COR-L47 (cell line): ENCODE measurements at places on chromosomes 16 and 17.

DNA sequence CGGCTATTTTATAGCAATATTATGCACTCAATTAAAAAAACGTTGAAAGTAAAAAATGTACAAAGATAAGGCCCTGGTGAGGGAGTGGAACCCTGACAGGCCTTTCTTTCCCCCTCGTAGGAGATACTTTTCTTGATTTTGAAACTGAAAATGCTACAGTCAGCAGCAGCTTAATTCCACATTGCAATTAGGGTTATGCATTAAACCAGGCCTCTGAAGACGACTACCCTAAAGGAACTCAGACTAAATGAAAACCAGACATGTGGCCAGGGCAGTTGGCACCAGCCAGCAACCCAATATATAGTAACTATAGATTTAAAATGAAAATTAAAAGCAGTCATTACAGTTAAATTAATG lies 463.2 kb upstream of the MAF start:
- DNase-seq: no peak

DNA sequence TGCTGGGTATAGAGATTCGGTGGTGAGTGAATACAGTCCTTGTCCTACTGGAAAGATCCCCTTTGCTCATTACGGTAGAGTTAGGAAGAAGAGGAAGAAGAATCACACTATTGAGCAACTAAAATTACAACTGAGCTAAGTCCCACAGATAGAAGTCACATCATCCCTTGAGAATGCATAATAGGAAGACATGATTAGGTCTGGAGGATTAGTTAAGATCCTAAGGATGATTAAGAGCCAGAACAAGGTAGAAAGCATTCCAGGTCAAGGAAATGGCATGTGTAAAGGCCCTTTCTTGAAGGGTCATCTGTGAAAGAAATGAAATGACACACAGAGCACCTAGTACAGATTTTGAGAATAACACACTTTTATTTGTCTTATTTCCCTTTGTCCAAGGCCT lies 503.5 kb downstream of the HAPSTR1 start:
- no peak for DNase-seq

DNA sequence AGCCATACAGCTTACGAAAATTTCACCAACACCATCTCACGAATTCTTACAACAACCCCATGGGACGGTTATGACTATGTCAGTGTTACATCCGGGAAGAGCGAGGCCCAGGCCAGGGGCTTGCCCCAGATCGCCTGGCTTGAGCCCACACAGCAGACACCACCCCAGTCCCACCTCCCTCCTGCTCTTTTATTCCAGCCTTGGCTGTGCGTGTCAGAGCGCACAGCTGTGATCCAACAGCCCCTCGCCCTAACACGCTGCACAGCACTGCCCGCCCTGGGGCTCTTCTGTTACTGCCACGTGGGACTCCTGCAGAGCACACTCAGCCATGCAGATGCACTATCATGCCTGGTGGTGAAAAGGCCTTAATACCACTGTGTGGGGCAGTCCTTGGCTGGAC lies 127.9 kb downstream of the ENGASE start:
- no peak for DNase-seq

GRCh38 chr17:50055426-50056216 lies at the start of gene ITGA3:
Gene ITGA3 (plus strand): TSS chr17:50056110. CDS start chr17:50056440, 330 bp downstream.
- DNase-seq: peak; percentile 81

DNA sequence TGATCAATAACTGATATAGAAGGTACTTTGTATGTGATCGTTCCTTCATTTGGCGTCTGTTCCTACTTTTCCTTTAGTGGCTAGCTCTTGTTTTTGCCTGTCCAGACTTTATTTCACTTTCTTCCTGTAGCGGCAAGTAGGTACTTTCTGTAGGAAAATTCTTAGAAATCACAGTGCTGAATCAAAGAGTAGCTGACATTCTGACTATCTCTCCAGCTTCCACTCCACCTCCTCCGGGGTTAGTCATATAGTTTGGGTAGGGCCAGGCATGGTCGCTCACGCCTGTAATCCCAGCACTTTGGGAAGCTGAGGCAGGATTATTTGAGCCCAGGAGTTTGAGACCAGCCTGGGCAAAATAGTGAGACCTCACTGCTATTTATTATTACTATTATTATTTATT lies 29.9 kb upstream of the PAFAH1B1 start:
- DNase-seq: no peak

- no peak for DNase-seq
Measured at GRCh38 chr16:89322321-89323119, 105.0 kb downstream of the ZNF778 start.

- DNase-seq: no peak
Measured at GRCh38 chr16:89593841-89594240, 18.3 kb downstream of the CPNE7 start.

DNA sequence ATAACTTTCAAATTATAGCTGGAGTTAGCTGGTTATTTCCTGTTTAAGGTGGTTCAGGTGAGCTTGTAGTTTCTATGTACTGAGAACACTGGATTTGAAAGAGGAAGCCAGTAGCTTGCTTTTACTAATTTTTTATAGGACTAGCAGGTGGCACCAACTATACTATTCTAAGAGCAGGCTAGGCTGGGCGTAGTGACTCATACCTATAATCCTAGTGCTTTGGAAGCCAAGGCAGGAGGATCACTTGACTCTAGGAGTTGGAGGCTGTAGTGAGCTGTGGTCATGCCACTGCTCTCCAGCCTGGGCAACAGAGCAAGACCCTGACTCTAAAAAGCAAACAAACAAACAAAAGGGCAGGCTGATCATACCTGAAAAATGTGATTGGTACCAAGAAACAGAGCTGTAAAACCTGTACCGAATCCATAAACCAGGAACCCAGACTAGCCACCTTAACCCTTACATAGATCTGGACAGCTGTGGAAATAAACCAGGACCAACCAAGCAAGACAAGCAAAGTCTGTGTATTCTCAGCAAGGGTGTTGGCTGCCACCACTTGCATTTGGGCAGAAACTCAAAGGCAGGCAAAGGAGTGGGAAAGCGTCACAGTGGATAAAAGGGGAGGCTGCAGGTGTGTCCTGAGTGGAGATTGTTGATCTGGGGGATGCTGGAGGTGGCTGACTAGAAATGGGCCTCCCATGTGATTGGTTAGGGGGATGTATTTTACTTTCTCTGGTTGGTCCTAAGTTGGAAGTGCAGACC lies 36.3 kb downstream of the SLC47A1 start:
- DNase-seq: no peak

- DNase-seq: no peak
Measured at GRCh38 chr17:72219137-72219823, 98.5 kb downstream of the SOX9 start.

- no peak for DNase-seq
Measured at GRCh38 chr17:41492351-41492750, 2.6 kb upstream of the KRT36 start.

GRCh38 chr17:32976131-32976530 lies 15.5 kb upstream of the SPACA3 start:
- peak; percentile 6 for DNase-seq

GRCh38 chr17:46182961-46183360 lies 10.3 kb downstream of the KANSL1 start:
- no peak for DNase-seq

- DNase-seq: no peak
Measured at GRCh38 chr16:11389631-11390565, 44.6 kb downstream of the RMI2 start.

- no peak for DNase-seq
Measured at GRCh38 chr16:4866586-4866985, 19.3 kb downstream of the UBN1 start.

- no peak for DNase-seq
Measured at GRCh38 chr17:68981288-68981687, 26.1 kb upstream of the ABCA8 start.

DNA sequence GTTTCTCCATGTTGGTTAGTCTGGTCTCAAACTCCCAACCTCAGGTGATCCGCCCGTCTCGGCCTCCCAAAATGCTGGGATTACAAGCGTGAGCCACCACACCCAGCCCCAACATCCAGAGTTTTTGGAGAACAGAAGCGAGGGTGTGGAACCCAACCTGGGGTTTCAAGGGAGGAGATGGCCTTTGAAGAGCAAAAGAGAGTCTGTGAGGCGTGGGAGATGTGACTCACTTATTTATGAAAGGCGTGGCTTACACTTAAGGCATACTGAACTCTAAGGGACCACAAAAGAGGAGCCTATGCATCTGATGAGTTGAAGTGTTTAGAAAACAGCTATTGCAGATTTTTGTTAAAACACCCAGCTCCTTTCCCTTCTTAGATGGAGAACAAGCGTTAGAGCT lies 18.9 kb downstream of the ARSG start:
- no peak for DNase-seq

GRCh38 chr17:18933102-18934058 lies 18.6 kb upstream of the SLC5A10 start:
- DNase-seq: no peak

DNA sequence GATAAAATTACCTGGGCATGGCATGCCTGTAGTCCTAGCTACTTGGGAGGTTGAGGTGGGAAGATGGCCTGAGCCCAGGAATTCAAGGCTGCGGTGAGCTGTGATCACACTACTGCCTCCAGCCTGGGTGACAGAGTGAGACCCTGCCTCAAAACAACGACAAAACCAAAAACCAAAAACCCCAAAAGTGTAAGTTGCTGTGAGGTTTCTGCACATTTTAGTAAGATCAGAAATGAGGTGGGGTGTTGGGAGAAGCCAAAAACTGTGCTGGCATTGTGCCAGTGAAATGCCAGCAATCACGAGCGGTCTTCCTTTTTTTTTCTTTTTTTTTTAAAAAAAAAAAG lies 114.6 kb downstream of the PITPNC1 start:
- no peak for DNase-seq

- DNase-seq: no peak
Measured at GRCh38 chr17:72571813-72572396, 451.1 kb downstream of the SOX9 start.

- DNase-seq: no peak
Measured at GRCh38 chr17:72691586-72691985, 400.9 kb downstream of the SLC39A11 start.

GRCh38 chr17:47119746-47120520 lies 69.2 kb downstream of the CDC27 start:
- no peak for DNase-seq

DNA sequence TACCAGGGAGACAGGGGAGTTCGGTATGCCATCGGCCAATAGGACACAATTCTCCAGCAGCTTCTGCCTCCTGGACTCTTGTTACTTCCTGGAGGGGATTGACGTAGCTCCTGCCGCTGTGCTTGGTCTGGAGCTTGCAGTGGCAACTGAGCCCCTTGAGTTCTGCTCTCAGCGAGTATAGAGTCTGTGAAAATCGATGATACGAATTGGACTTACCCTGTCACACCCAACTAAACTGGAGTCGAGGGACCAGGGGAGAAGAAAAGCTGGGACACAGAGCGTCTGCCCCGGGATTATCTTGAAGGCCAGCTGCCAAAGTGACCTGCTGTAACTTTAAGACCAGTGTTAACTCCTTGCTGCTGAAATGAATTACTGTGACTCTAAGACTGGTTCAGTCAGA lies 22.2 kb downstream of the SEC14L1 start:
- no peak for DNase-seq

- DNase-seq: no peak
Measured at GRCh38 chr17:82323514-82324234, 6.3 kb upstream of the CD7 start.

DNA sequence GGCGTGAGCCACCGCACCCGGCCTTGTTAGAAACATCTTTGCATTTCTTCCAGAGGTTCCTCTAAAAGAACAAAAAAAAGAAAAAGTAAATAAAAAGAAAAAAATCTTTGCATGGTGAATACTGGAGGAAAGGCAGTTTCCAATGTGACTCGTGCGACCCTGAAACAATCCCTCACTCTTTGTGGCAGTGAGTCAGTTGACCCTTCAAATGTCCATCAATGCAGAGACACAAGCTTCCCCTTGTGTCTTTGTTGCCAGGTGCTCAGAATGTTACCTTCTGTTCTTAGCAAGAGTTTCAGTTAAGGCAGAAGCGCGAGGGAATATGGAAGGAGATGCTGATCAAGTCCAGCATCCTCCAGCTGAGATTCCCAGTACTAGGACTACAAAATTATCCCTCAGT lies 16.4 kb downstream of the CACNG4 start:
- no peak for DNase-seq

DNA sequence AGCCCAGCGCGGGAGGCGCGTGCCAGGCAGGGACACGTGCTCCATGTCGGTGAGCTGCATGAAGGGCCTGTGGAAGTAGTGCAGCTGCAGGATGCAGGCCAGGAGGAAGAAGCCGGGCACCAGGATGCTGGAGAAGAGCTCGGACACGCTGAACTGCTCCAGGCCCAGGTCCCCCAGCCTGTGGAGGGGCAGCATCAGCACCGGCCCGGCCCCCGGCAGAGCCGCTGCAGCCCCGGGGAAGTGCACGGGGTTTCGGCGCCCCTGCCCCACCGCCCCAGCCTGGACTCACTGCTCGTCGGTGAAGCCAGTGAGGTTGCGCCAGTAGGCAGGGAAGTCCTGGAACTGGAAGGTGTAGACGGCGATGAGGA lies 28.0 kb downstream of the CTU2 start:
- DNase-seq: no peak

GRCh38 chr17:73921306-73921705 lies 277.1 kb upstream of the SDK2 start:
- DNase-seq: no peak

- no peak for DNase-seq
Measured at GRCh38 chr16:55426865-55427484, 52.0 kb upstream of the MMP2 start.

DNA sequence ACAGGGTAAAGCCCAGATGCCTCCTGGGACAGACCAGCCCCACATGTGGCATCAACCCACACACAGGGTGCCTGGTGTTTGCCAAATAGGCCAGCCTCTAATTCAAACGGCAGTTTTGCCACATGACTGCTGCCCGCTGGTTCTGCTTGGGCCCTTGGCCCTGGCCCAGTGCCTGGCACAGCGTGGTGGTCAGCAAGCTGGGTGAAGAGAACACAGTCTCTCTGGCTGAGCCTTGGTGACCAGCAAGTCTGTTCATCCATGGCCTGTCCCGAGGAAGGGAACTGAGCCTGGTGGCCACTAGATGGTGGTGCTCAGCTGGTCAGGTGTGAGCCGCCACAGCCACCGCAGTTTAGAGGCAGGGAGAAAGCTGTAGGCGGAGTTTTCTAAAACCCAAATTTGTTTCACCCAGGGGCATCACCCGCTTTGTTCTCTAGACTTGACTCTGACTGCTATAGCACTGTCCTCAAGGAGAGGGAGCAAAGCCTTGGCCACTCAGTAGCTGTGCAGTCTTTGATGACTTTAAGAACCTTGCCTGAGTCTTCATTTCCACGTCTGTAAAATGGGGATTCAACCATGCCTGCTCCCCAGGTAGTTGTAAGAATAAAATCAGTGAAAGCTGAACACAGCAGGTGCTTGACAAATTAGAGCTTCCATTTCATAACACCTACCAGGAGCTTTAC lies 4.7 kb upstream of the GFAP start:
- DNase-seq: peak; percentile 69
